ENCODE measurements at places on chromosomes 1 and 21. TPM values are rescaled to one million over a fixed set of nuclear protein-coding genes. Genes with fewer than 3 reads are reported as not detected.

DLGAP3 gene
- not detected for polyA plus RNA-seq

APCS gene
- polyA plus RNA-seq, result not detected

RAB3B gene
- not detected for polyA plus RNA-seq

MMP23B gene
- 10.4 TPM for polyA plus RNA-seq

LINGO4 gene
- not detected for polyA plus RNA-seq

CRNN gene
- polyA plus RNA-seq, result not detected

Data from immature natural killer cell (primary cell).